CD8-positive, alpha-beta memory T cell (primary cell): ENCODE measurements at places on chromosomes 7 and 10. TPM values are rescaled to one million over a fixed set of nuclear protein-coding genes. Genes with fewer than 3 reads are reported as not detected.

The LOXL4 gene
- polyA plus RNA-seq = 0.43 TPM

The SFTPA1 gene
- not detected for polyA plus RNA-seq

The CPSF4 gene
- 22.7 TPM for polyA plus RNA-seq

The NAT16 gene
- polyA plus RNA-seq = not detected

The CFTR gene
- not detected for polyA plus RNA-seq

The GPER1 gene
- 0.17 TPM for polyA plus RNA-seq

The PPP1R3C gene
- not detected for polyA plus RNA-seq

The HTR5A gene
- polyA plus RNA-seq = not detected

The PALD1 gene
- not detected for polyA plus RNA-seq

The COL13A1 gene
- polyA plus RNA-seq = not detected

The HABP2 gene
- not detected for polyA plus RNA-seq

The GPR26 gene
- not detected for polyA plus RNA-seq

The CPVL gene
- not detected for polyA plus RNA-seq

The EDRF1 gene
- 13.1 TPM for polyA plus RNA-seq

The ASIC3 gene
- not detected for polyA plus RNA-seq

The TRIM50 gene
- not detected for polyA plus RNA-seq

The STAMBPL1 gene
- polyA plus RNA-seq = 10.6 TPM

The CYP17A1 gene
- polyA plus RNA-seq = 0.13 TPM

The SLC26A3 gene
- not detected for polyA plus RNA-seq

The KCNIP2 gene
- not detected for polyA plus RNA-seq

The TAS2R41 gene
- polyA plus RNA-seq = not detected

The FGL2 gene
- polyA plus RNA-seq = 4.1 TPM

The RTKN2 gene
- 1.9 TPM for polyA plus RNA-seq

The SDHAF3 gene
- 47.6 TPM for polyA plus RNA-seq

The GNA12 gene
- 11.2 TPM for polyA plus RNA-seq

The NPC1L1 gene
- polyA plus RNA-seq = not detected

The ARMC3 gene
- polyA plus RNA-seq = not detected

The GPR158 gene
- polyA plus RNA-seq = not detected

The ERVW-1 gene
- not detected for polyA plus RNA-seq

The ABCB1 gene
- polyA plus RNA-seq = 44.7 TPM

The PSD gene
- polyA plus RNA-seq = 1.9 TPM

The CYP3A4 gene
- polyA plus RNA-seq = not detected

The DAGLB gene
- polyA plus RNA-seq = 9.7 TPM

The FAM237B gene
- not detected for polyA plus RNA-seq

The HOXA2 gene
- not detected for polyA plus RNA-seq

The PDZD7 gene
- polyA plus RNA-seq = 0.23 TPM

The R3HCC1L gene
- 14.8 TPM for polyA plus RNA-seq

The SVIL gene
- 9.2 TPM for polyA plus RNA-seq

The PRLHR gene
- not detected for polyA plus RNA-seq

The NYAP1 gene
- polyA plus RNA-seq = not detected

The SPDYE16 gene
- polyA plus RNA-seq = 0.13 TPM

The SORBS1 gene
- polyA plus RNA-seq = 0.28 TPM

The TAX1BP1 gene
- 135 TPM for polyA plus RNA-seq

The C7orf33 gene
- polyA plus RNA-seq = not detected

The KCND2 gene
- polyA plus RNA-seq = not detected

The KEL gene
- not detected for polyA plus RNA-seq

The FOXI2 gene
- polyA plus RNA-seq = not detected

The MIOS gene
- polyA plus RNA-seq = 18.8 TPM

The SGCE gene
- polyA plus RNA-seq = 2.2 TPM

The BHLHA15 gene
- not detected for polyA plus RNA-seq

The TMEM196 gene
- not detected for polyA plus RNA-seq

The LRIT1 gene
- polyA plus RNA-seq = not detected
